ENCODE measurements at places on chromosomes 2 and 18. TPM values are rescaled to one million over a fixed set of nuclear protein-coding genes. Genes with fewer than 3 reads are reported as not detected.
A peak's percentile ranks its signal among the peaks of the same experiment; 100 is the strongest.

- H3K36me3 ChIP-seq, result no peaks in the 10 kb centered on the region
- peak overlapping the region; percentile 99 for H3K27ac ChIP-seq
Observed at GRCh38 chr2:203238292-203238703, 520 bp upstream of the CYP20A1 start.

TSHZ1 gene
- 7.5 TPM for polyA plus RNA-seq

DNA sequence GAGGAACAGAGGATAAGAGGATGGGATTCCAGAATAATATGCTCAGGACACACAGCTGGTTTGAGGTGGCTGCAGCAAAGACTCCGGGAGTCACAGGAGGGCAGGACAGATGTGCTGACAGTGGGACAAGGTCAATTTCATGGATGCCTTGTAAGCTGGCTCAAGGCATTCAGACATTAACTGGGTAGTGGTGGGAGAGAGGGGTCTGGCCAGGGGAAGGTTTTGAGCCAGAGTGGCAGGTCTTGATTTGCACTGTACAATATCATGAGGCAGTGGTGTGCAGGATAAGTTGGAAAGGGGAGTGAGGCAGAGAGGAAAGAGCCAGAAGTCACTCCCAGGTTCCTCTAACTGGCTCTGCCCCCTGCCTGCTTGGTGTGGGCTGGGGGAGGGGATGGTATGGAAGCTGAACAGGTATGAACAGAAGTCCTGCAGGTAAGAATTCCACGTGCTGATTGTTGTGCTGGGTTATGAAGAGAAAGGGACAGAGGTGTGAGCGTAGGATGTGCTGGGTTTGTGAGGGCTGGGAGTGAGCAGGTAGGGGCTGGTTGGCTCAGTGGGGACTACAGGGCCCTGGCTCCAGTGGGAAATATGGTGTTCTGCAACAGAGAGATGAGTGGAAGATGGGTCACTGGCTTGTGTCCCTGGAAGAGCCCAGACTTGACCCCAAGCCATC lies 141.7 kb upstream of the COPS8 start:
- H3K27me3 ChIP-seq, result no peaks in the 10 kb centered on the region
- H3K36me3 ChIP-seq, result no peaks in the 10 kb centered on the region
- no peaks in the 10 kb centered on the region for H3K4me1 ChIP-seq
- no peak for DNase-seq
- H3K4me3 ChIP-seq, result no peak overlapping the region
- no peak overlapping the region for H3K27ac ChIP-seq

MYO1B gene
- polyA plus RNA-seq, result 9.2 TPM

- no peak overlapping the region for H3K4me3 ChIP-seq
- H3K4me1 ChIP-seq, result no peaks in the 10 kb centered on the region
- H3K27ac ChIP-seq, result no peak overlapping the region
- DNase-seq, result no peak
Observed at GRCh38 chr18:38047820-38048219, 482.2 kb upstream of the CELF4 start.

- no peak overlapping the region for H3K27ac ChIP-seq
- H3K4me3 ChIP-seq, result no peak overlapping the region
- no peaks in the 10 kb centered on the region for H3K4me1 ChIP-seq
- DNase-seq, result no peak
Observed at GRCh38 chr2:94273242-94273641, 598.0 kb upstream of the TEKT4 start.

DNA sequence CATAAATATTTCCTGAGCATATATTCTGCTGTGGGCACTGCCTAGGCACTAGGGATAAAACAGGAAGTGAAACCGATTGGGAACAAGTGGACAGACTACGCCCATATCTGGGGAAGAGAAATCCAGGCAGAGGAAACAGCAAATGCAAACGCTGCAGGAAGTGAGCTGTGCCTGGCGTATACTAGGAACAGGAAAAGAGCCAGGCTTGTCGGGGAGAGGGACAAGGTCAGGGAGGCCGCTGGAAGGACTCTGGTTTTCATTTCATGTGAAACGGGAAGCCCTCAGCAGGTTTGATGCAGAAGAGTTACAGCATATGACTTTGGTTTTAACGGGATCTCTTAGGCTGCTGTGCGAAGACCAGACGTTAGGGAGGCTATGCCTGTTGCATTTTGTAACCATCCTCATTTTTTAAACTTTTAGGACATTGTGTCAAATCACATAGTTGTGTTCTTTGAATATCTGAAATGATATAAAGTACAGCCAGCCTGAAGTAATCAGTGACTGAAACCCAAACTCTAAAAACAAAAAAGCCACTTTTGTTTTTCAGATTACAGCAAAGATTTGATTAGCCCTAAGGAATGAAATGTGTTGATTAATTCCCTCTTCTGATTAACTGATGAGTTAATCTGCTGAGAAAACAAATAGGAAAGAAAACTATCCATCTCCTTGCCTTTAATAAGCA lies 110.2 kb upstream of the PIEZO2 start:
- peak; percentile 47 for DNase-seq
- no peaks in the 10 kb centered on the region for H3K27me3 ChIP-seq
- H3K4me3 ChIP-seq, result no peak overlapping the region
- peaks cover 4% of the 10 kb centered on the region for H3K4me1 ChIP-seq
- no peaks in the 10 kb centered on the region for H3K36me3 ChIP-seq
- peak overlapping the region; percentile 26 for H3K27ac ChIP-seq

ADCYAP1 gene
- not detected for polyA plus RNA-seq

DNA sequence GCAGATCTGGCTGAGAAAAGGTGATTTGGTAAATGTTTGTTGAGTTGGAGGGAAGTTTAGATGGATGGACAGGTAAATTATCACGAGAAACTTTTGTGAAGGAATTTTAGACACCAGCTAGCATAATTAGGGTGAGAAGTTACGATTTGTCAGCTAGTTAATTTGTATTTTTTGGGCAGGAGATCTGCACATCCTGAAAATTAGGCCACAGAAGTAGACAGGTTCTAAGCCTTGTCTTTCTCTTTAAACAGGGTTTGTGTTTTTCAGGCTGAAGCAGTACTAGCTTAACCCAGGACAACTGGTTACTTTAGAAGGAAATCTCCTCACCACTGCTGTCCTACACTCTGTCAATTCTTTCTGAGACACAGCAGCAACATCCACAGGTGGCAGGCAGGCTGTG lies 49.1 kb downstream of the DDX1 start:
- DNase-seq, result no peak
- peaks cover 8% of the 10 kb centered on the region for H3K4me1 ChIP-seq
- no peak overlapping the region for H3K27ac ChIP-seq
- H3K4me3 ChIP-seq, result no peak overlapping the region
- H3K27me3 ChIP-seq, result no peaks in the 10 kb centered on the region

- H3K4me3 ChIP-seq, result no peak overlapping the region
- DNase-seq, result no peak
- H3K4me1 ChIP-seq, result no peaks in the 10 kb centered on the region
- H3K36me3 ChIP-seq, result peaks cover 9% of the 10 kb centered on the region
- H3K27me3 ChIP-seq, result no peaks in the 10 kb centered on the region
- no peak overlapping the region for H3K27ac ChIP-seq
Observed at GRCh38 chr2:128273469-128274081, 45.1 kb downstream of the HS6ST1 start.

DNA sequence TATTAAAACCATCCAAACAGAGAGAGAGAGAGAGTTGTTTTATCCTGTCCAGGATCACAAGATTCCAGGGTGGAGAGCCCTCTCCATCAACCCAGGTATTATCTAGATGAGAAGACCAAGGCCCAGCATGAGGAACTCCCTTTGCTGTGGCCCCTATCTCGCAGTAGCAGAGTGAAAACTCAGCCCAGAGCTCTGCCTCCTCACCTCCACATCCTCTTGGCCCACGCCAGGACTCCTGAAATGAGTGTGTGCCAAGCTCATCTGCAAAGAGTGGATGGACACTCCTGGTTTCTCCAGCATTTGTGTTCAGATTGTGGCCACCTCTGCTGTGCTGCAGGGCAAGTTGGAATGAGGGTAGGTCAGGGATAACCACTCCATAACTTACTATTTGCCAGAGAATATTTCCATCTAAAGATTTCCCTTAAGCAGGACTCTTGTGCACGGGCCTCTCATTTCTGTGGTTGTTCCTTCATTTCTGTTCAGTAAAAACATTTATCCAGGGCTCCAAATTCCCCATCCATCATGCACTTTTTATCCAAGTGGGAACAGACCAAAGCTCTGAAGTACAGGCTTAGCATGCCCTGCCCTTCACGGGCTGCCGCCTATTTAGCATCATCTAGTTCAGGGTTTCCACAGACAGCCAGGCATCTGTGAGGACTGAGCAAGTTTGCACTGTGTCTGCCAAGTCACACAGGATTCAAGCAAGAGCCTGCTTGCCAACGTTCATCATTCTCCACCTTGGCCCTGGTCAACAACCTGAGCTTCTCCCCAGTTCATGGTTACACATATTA lies 583.2 kb upstream of the ID2 start:
- no peaks in the 10 kb centered on the region for H3K4me1 ChIP-seq
- no peaks in the 10 kb centered on the region for H3K27me3 ChIP-seq
- H3K4me3 ChIP-seq, result no peak overlapping the region
- no peaks in the 10 kb centered on the region for H3K36me3 ChIP-seq
- no peak overlapping the region for H3K27ac ChIP-seq

DNA sequence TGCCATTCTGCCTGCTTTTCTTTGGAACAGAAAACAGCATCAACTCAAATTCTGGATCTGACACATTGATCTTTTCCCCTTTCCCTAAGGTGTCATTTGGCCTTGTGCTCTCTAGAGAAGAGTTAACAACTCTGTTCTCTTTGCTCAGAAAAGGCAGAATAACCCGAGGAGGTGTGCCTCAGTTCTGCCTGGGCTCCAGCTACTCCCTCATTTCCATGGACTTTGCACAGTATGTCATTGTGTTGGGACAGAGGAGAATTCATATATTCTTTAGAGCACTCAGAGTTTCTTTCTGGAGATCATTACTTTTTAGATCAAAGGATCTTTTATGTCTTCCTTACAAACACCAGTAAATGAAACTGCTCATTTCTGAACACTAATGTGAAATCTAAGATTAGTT lies 249.1 kb downstream of the PHLPP1 start:
- no peak for DNase-seq
- no peak overlapping the region for H3K4me3 ChIP-seq
- H3K4me1 ChIP-seq, result no peaks in the 10 kb centered on the region
- H3K27me3 ChIP-seq, result no peaks in the 10 kb centered on the region

IL37 gene
- not detected for polyA plus RNA-seq

ITGB6 gene
- 0.28 TPM for polyA plus RNA-seq

GRCh38 chr2:145038041-145038525 lies 518.2 kb upstream of the ZEB2 start:
- no peaks in the 10 kb centered on the region for H3K4me1 ChIP-seq
- DNase-seq, result peak; percentile 38
- peak overlapping the region; percentile 49 for H3K27ac ChIP-seq
- no peaks in the 10 kb centered on the region for H3K36me3 ChIP-seq

DNA sequence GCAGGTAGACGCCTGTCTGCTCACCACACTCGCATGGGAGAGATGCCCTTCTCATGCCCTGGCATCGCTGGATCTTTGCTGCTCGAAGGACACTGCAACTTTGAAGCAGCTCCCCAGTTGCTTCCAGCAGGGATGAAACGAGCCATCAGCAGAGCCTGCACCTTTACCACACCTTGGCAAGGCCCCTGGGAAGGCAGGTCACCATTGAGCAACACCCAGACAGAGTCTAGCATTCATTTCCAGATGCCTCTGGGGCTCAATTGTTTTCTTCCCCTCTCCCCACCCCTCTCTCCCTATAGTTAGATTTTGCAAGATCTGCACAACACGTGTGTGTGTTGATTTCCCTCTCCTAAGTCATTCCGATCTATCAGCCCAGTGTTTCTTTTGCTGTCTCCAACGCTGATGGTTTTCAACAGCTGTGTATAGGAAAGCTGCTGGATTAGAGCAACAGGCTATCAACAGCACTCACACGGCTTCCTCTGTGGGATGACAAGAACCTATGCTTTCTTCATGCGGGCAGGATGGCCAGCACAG lies 25.6 kb upstream of the INHBB start:
- no peak overlapping the region for H3K4me3 ChIP-seq
- no peaks in the 10 kb centered on the region for H3K27me3 ChIP-seq
- no peak for DNase-seq
- H3K27ac ChIP-seq, result no peak overlapping the region
- no peaks in the 10 kb centered on the region for H3K36me3 ChIP-seq
- no peaks in the 10 kb centered on the region for H3K4me1 ChIP-seq

- H3K4me3 ChIP-seq, result no peak overlapping the region
- no peak for DNase-seq
- no peaks in the 10 kb centered on the region for H3K27me3 ChIP-seq
- H3K36me3 ChIP-seq, result peaks cover 23% of the 10 kb centered on the region
- H3K27ac ChIP-seq, result peak overlapping the region; percentile 49
Observed at GRCh38 chr2:237361194-237362004, 52.6 kb downstream of the COL6A3 start.

- no peak overlapping the region for H3K4me3 ChIP-seq
- H3K36me3 ChIP-seq, result peaks cover 95% of the 10 kb centered on the region
- DNase-seq, result no peak
- no peak overlapping the region for H3K27ac ChIP-seq
- no peaks in the 10 kb centered on the region for H3K4me1 ChIP-seq
- H3K27me3 ChIP-seq, result no peaks in the 10 kb centered on the region
Observed at GRCh38 chr18:8400193-8400752, 209.0 kb upstream of the RAB12 start.

LCT gene
- polyA plus RNA-seq, result not detected

PLGLB1 gene
- polyA plus RNA-seq, result 0.42 TPM

DNA sequence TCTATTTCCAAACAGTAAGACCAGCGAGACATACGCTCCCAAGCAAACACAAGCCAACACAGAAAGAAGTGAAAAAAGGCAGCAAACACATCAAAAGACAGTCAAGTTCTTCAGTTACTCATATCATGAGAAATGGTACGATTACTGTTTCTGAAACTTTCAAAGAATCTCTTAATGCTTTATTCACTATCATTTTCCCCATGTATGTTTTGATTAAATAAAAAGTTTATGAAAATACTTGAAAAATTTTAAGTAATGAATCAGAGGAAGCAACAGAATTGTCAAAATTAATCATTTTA lies 114.9 kb downstream of the HDAC4 start:
- H3K27me3 ChIP-seq, result no peaks in the 10 kb centered on the region
- peaks cover 22% of the 10 kb centered on the region for H3K4me1 ChIP-seq
- no peak overlapping the region for H3K4me3 ChIP-seq
- H3K27ac ChIP-seq, result no peak overlapping the region
- no peak for DNase-seq
- no peaks in the 10 kb centered on the region for H3K36me3 ChIP-seq

GRCh38 chr2:18214936-18215335 lies 336.5 kb downstream of the KCNS3 start:
- no peaks in the 10 kb centered on the region for H3K36me3 ChIP-seq
- DNase-seq, result no peak
- H3K27me3 ChIP-seq, result no peaks in the 10 kb centered on the region
- no peak overlapping the region for H3K4me3 ChIP-seq

- no peaks in the 10 kb centered on the region for H3K36me3 ChIP-seq
- H3K4me3 ChIP-seq, result no peak overlapping the region
- no peaks in the 10 kb centered on the region for H3K27me3 ChIP-seq
- no peak overlapping the region for H3K27ac ChIP-seq
- no peaks in the 10 kb centered on the region for H3K4me1 ChIP-seq
Observed at GRCh38 chr18:47781561-47781960, 148.9 kb downstream of the SMAD2 start.

DNA sequence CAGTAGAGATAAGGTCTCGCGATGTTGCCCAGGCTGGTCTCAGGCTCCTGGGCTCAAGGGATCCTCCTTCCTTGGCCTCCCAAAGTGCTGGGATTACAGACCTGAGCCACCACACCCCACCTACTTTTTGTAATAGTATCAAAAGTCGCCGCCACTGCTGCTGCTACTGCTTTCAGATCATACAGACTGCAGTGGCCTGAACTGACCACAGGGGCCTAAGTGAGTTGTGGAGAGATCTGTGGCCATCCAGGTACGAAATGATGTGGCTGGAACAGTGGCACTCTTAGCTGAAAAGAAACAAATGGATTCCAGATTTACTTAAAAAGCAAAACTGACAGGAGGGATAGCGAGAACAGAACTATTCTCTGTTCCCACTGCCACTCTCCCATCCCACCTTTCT lies 32.9 kb upstream of the POMC start:
- H3K4me1 ChIP-seq, result peaks cover 5% of the 10 kb centered on the region
- H3K27me3 ChIP-seq, result no peaks in the 10 kb centered on the region
- DNase-seq, result no peak
- H3K36me3 ChIP-seq, result no peaks in the 10 kb centered on the region
- H3K4me3 ChIP-seq, result no peak overlapping the region

SCN2A gene
- 0.04 TPM for polyA plus RNA-seq

PPM1G gene
- polyA plus RNA-seq, result 87.2 TPM

Data from heart left ventricle (tissue), 16 donors.